ENCODE measurements at places on chromosomes 2 and 18.

DNA sequence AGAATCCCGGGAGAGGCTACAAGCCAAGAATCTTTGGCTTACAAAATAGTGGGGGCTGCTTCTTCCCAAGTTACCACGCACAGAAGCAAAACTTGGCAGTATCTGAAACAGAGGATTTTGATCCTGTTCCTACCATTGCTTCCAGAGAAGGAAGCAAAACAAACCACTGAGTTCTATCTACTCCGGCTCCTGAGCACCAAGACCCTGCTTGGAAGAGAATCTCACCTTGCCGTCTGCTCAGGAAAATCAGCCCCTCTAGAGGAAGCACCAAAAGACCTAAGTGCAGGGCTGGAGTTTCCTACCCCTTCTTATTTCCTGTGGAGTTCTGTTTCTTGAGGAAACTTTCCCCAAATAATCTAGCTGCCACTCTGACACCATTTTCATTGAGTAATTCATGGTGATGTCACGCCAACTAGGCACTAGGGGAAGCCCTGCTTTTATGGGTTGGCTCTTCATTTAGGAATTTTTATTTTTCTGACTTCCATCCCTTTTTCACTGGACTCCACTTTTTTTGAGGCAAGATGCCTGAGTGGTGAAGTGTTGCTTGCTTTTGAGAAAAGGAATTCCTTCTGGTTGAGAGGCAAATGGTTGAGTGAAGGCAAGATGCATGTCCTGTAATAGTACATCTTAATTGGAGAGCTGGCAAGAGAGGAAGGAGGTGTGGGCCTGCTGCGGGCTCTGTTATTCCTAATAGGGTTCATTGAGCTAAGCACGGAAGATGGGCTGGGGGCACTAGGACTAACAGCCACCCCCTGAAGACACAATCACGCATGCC lies 36.8 kb upstream of the EML4 start:
- DNase-seq: no peak

- DNase-seq: no peak
Measured at GRCh38 chr2:22795287-22795866, 589.6 kb upstream of the KLHL29 start.

- no peak for DNase-seq
Measured at GRCh38 chr2:203709416-203710040, 3.1 kb downstream of the CD28 start.

GRCh38 chr18:70288171-70288850 lies 534 bp upstream of the SOCS6 start:
- DNase-seq: no peak

DNA sequence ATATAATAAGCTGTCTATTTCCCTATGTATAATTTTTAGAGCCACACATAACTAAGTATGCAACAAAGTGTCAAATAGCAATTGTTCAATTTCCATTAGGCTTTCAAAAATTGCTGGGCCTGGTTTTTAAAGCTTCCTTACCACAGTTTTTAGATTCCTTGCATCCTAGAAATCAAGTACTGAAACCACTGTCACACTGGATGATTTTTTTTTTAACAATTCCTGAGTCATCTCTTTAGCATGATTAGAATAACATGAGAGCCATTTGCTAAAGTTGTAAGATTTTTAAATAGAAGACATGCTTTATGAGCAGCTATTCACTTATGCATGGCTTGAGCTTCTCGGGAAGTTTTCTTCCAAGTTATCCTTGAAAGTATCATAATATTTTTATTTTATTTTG lies 319.5 kb upstream of the NXPH2 start:
- no peak for DNase-seq

DNA sequence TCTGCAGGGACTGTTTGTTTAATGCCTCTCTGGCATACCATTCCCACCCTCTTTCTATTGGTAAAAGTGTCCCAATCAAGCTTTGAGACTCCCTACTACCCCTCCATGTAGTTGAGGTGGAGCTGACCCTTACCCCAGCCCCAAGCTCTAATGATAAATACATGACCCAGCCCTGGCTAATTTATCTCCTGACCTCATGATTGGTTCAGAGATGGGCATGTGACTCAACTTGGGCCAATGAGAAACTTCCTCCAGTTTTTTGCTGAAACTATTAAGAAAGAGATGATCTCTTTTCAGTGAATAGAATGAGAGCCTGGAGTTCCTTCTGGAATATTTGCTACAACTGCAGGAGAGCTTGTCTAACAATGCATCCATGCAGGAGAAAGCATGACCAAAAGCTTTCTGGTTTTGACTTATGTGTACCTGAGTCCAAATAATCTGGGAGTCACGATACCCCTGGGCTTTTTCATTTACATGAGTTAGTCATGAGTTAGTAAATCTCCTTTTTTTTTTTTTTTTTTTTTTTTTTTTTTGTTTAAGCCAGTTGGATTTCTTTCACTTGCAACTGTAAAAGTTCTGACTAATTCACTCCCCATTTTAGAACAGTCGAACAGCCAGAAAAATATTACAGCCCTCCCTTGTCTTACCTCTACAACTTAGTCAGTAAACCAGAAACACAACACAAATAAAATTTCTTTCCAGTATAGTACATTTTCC lies 66.5 kb upstream of the TLK1 start:
- no peak for DNase-seq
